ENCODE measurements at places on chromosomes 7 and 10.

- DNase-seq, result no peak
Measured at GRCh38 chr10:102233997-102234396, 7.3 kb downstream of the PITX3 start.

GRCh38 chr10:108443636-108444035 is 1279.1 kb upstream of the SORCS1 start:
- DNase-seq, result no peak

GRCh38 chr7:25495342-25496250 is 267.3 kb upstream of the NPVF start:
- peak; percentile 48 for DNase-seq

DNA sequence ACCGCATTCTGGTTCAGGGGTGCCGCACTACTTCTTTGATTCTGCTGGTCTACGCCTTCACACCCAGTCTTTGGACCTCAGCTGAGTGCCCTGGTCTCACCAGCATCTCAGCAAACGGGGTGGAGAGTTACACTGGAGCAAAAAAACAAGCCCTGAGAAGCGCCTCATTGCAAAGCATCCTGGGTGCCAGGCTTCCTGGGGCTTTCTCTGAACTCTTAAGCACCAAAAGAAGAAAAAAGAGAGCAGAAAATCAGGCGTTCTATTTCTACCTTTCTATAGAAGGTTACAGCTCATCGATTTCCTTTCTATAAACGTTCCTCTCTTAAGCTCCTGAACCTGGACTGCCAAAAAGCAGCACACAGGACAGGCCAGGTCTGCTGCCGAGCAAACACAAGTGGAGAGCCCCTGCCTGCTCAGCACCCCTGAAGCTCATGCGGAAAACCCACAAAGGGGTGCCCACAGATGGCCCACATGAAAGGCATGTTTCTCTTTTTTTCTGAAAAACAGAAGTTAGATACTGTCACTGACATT is 217.9 kb downstream of the SFMBT2 start:
- DNase-seq, result no peak

GRCh38 chr10:14186245-14186644 is 144.5 kb downstream of the FRMD4A start:
- no peak for DNase-seq

- DNase-seq, result no peak
Measured at GRCh38 chr10:2839081-2839725, 228.1 kb upstream of the PFKP start.

GRCh38 chr10:48947690-48948469 is 8.2 kb upstream of the LRRC18 start:
- DNase-seq, result no peak

DNA sequence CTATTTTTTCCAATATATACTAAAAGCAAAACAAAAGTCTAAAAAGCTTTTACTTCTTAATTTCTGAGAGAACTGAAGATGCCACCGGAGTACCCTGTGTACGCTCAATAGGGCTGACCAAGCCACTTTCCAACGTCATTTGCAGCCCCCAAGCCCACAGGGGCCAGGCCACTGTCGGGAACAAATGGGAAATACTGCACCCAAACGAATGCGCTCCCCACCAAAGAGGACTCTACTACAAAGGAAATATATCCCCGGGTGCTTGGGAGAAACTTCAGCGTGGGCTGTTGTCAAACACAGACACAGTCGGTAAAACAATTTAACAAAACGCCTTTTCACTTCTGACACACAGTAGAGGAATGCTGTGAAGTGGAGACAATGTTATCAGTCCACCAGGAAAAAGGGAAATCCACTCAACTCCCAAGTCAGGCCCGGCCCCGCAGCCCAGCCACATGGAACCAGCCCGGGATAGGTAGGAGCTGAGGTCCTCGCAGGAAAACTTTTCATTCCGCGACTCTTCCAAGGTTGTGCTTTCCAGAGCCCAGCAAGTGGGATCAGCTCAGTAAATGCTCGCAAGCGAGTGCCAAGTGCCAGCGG is 1.4 kb downstream of the PARD3 start:
- DNase-seq, result no peak

GRCh38 chr10:21289271-21289670 is 236.2 kb downstream of the SKIDA1 start:
- DNase-seq, result no peak

- no peak for DNase-seq
Measured at GRCh38 chr10:30536578-30536977, 93.0 kb downstream of the LYZL2 start.

GRCh38 chr10:49569031-49569631 is 30.2 kb upstream of the ERCC6 start:
- DNase-seq, result no peak

DNA sequence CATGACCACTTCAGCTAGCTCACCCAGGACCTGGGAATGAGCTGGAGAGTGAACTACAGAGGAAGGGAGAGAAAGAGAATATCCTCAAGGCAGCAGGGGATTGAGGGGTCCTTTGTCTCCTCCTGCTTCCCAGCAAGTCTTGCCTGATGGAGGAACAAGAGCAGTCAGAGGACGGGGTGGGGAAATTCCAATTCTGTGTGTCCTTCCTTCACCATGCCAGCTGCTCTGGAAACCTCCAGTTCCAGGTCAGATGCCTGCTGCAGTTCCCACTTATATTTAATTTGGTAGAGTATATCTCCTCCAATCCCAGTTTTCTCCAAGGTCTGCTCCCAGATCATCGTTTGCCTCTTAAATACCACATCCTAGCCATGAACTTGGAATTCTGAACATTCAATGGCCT is 21.4 kb upstream of the LEP start:
- DNase-seq, result no peak

DNA sequence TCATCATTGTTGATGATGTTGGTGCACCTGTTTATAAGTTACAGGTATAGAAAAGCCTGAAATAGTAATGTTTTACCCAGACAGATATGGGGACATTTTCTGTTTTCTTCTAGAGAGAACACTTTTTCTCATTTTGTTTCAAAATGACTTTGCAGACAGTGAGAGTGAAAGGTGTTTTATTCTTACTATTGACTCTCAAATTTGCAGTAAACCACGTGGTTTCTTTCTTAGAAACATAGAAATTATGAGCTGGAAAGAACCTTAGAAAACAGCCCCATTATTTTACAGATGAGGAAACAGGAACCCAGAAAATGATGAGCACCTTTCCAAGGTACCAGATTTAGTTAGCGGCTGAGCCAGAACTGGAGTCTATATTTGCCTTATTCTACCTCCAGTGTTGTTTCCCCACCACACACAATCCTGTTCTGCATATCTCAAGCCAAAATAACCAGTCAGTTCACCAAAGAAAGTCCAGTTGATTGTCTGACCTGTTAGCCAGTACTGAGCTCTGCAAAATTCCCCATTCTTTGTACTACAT is 138.9 kb upstream of the AHR start:
- DNase-seq, result no peak

Measured in NCI-H2081 treated with DMSO at 0.1 percent for 48 hours (cell line).